Activated CD8-positive, alpha-beta memory T cell treated with anti-CD3 and anti-CD28 coated beads, Interleukin-2, amount 10 ng/mL, durations not matched to agents 7 days and 5 days (primary cell): ENCODE measurements at places on chromosomes 11 and 22.

DNA sequence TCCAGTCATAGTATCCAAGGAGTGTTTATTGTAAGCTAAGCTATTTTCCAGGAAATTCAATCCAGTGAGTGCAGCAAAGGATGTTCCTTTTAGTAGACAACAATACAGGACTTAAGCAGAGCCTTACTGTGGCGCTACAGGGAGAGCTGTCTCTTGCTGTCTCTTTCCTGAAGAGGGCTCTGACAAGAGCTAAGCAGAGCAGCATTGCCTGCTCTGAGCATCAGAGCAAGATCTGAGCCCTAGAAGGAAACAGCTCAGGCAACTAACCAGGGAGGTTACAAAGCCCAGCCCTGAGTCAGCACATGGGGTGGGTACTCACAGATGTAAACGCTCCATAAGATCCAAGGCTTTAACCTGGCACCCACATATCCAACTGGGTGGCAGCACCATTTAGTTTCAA, 8.0 kb downstream of the LAYN start:
- no peak for DNase-seq

- no peak for DNase-seq
These were observed 23.7 kb upstream of the OR5B12 start for GRCh38 chr11:58465690-58466089.

DNA sequence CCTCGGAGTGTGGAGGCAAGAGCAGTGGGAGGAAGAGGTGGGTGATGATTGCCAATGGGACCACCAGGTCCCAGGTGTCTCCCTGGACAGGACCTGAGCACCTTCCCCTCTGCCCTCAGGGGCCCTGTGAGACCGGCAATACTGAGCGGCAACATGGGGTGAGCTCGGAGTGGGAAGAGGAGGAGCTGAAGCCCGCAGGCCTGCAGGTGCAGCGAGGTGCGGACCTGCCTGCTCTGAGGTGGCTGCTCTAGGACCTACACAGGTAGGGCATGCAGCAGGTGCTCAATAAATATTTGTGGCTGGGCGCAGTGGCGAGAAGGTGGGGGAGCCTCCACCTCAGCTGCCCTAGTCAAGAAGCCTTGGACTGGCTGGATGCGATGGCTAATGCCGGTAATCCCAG, 12.2 kb upstream of the SUN2 start:
- no peak for DNase-seq

- DNase-seq, result no peak
These were observed 6.9 kb upstream of the MUC5AC start for GRCh38 chr11:1150769-1151365.

- DNase-seq, result no peak
These were observed 564.5 kb upstream of the B3GAT1 start for GRCh38 chr11:134976551-134976950.

GRCh38 chr11:116065986-116066385, 561.8 kb upstream of the CADM1 start:
- no peak for DNase-seq

GRCh38 chr11:10505278-10506007, 35.5 kb downstream of the RNF141 start:
- DNase-seq, result no peak

- DNase-seq, result no peak
These were observed 3.8 kb downstream of the SUSD2 start for GRCh38 chr22:24185001-24185500.

GRCh38 chr11:2267851-2268728, 2.3 kb downstream of the ASCL2 start:
- peak; percentile 37 for DNase-seq

- no peak for DNase-seq
These were observed 771.5 kb downstream of the DLG2 start for GRCh38 chr11:84855508-84856245.

DNA sequence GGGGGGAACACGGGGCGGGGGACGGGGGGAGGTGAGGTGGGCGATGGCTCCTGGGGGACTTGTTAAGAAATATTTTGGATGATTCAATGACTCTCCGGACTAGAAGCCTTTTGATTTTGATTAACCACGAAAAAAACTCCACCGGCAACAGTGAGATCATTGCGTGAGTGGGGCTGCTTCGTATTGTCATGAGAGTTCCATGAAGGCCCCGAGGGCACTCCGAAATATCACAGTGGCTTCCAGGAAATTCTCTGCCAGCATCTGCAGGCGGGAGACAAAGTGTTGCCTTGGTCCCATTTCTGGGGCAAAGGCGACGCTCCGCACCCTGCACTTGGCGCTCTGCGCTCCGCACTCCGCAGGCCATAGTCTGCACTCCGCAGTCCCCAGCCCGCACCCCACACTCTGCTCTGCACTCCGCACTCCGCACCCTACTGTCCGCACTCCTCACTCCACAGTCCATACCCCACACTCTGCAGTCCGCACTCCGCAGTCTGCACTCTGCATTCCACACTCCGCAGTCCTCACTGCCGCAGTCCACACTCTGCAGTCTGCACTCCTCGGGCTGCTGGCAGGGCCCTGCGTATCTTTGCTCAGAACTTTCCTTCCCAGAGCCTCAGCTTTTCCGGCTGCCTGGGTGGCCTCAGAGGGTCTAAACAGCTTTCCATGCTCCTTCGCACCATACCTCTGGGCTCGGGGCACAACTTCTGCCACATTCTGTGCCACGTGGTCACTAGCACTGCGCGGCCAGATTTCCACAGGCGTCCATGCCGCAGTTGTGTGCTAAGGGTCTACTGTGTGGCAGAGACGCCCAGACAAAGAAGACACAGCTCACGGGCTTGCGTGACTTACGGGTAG, 61.1 kb downstream of the LINC01488 start:
- no peak for DNase-seq

DNA sequence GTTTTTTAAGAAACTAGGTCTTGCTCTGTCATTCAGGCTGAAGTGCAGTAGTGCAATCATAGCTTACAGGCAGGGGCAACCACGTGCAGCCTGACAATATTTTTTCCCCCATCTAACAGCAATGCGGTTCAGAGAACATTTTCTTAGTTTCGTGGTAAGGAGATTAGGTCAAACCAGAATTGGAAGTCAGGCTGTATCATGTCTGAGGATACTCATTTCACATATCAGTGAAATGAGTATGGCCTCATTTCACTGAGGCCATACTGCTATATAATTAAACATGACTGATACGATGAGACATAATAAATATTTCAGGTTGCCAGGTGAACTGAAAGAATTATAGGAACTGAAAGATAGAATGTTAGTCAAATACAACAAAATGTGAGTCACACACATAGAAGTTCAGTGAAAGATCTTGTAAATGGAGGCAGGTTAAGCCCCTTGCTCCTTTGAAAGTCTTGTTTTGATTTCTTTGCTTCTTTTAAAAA, 32.5 kb upstream of the IZUMO1R start:
- DNase-seq, result no peak

DNA sequence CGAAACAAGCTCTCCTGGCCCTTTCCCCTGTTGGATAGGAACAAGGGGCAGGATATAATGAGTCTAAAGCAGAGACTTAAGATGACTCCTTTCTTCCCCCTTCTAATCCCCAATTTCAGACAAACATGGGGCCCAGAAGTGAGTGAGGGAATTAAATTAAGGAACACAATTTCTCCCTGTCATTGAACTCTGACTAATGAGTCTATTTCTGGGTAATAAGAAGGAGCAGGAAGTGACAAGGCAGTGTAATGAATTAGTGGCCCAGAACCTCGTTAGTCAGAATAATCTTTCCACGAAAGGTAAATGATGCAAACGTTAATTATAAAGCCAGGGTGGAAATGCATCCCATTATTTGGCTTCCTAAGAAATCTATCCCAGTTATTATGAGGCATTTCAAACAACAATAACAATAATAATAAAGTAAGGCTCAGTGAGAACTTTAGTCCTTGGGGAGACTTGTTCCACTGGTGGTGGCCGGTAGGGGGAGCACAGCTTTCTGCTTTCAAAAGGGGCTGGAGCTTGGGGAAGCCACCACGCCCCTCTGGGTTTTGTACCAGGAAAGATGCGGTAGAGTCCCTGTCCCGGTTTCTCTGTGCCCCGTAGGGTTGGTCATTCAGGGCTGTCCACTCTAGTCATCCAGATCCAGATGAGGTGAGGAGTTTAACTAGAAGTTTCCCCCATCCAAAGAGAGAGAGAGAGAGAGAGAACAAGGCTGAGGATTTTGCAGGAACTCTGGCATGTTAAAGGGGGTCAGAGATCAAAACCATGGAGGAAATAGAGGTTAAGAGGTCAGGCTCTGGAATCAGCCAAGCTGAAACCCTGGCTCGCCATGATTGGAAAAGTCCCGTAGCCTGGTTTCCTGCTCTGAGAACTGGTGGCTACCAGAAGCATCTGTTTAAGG, 298.3 kb downstream of the NTM start:
- DNase-seq, result peak; percentile 47

DNA sequence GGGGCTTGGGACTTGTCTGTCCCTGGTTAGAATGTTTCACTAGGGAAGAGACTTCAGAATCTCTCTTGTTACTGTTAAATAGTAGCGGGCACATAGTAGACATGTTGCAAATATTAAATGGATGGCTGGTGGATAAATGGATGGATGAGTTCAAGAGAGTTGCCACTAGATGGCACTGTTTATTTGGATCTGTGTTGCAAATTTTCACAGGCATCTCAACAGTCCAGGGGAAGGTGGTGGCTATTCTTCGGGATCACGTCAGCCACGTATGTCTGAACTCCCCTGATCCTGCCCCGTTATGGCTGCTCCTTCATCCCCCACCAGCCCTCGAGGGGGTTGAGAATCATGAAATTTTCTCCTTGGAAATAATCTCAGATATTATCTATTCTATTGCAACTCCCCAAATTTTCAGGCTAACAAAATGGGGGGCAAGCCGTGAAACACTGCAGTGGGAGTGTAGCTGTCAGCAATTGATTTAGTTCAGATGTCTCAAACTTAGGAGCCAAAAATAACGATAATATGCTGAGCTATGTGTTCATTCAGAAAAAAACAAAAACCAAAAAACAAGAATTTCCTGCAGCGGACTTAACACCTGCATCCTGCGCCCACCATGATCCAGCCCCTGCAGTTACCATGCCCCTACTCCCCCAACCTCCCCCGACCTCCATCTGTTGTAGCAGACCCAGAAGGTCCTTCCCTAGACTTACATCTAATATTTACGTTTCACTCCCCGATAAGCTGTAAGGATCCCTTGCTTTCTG, 29.1 kb upstream of the BIRC3 start:
- peak; percentile 51 for DNase-seq

DNA sequence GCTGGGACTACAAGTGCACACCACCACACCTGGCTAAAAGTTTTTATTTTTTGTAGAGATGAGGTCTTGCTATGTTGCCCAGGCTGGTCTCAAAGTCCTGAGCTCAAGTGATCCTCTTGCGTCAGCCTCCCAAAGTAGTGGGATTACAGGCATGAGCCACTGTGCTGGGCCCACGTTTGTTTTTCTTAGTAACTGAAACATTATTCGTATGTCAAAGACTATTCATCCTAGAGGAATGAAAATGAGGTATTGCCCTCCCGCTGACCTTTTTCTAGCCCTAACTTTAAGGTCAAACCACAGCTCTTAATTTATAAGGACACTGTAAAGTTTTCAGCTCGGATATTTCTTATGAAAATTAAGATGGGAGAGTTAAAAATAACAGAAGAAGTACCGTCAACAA, 33.2 kb upstream of the PAX6 start:
- DNase-seq, result no peak

- no peak for DNase-seq
These were observed 19.8 kb upstream of the PSMA1 start for GRCh38 chr11:14539982-14540421.

DNA sequence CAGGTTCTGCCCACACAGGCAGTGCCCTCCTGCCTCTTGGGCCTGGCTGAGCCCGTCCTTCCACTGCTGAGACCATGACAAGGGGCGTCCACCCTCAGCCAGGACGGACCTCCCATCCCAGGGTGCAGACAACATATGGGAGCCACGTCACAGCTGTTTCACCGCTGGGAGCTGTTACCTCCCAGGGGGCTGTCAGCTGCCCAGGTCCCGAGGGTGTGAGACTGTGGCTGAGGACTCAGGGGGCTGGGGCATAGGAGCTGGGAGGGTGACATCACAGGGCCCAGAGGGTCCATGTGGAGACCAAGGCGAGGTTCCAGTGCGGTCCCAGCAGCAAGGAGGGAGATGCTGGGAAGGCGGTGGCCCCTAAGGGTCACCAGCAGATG, 17.9 kb upstream of the CTSD start:
- no peak for DNase-seq

DNA sequence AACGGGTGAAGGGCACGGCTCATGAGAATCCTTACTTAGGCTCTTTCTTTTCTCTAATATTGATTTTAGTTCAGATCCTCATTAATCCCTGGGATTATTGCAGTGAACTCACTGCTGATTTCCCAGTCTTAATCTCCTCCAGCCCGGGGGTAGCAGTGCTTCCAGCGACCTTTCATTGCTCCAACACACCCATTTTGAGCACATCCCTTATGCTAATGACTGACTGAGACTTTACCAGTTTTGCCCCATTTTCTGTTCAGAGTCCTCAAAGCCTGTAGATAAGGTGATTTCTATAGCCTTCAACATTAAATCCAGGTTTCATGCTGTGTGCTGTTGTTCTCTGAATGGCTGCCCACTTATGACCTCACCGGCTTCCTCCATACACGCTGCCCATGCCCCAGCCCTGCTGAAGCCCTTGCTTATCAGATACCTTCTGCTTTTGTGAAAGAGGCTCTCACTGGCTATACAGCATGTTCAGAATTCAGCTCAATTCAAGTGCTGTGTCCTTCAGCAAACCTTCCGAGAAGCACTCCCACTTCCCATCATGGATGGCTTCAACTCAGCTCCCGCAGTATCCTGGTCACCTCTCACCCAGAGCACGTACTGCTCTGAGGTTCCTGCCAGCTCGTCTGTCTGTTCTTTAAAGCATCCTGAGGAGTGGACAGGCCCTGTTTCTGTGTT, 49.0 kb downstream of the PPFIA1 start:
- DNase-seq, result no peak

- DNase-seq, result no peak
These were observed 52.6 kb downstream of the PITPNB start for GRCh38 chr22:27866135-27867084.

GRCh38 chr11:83044958-83045712, 26.6 kb downstream of the RAB30 start:
- peak; percentile 58 for DNase-seq

- no peak for DNase-seq
These were observed 75.6 kb downstream of the SNX19 start for GRCh38 chr11:130840679-130841078.

DNA sequence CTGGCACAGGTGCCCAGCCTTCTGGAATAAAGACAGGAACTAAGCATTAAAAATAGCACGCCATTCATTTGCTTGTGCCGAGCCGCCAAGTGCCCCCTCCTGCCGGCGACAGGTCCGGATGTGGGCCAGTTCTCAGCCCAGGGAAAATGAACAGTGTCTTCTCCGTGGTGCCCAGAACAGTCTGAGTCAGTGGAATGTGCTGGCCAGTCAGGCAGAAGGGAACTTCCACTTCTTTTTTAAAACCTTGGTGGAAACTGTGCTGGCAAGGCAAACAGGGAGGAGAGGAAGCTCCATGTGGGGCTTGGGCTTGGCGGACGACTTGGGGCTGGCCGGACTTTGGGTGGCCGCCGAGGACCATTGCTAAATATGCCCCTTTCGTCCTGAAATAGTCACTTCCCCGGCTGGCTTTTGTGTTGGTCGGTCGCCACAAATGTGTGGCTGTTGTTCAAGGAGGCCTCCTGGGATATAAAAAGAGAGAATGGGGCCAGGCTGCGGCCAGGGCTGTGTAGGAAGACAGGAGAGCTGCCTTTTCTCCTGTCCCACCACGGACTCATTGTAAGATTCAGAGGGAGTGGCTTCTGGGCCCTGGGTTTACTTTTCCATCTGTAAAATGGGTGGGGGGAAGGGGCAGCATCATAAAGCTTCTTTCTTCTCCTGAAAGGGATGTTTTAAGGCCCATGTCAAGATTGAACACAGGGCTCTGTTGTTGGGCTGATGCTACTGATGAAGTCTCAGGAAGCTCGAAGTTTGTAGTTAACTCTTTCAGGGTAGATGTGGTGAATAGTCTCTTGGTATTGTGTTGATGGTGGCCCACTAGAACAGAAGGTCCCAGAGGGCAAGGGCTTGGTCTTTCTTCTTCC, 101.0 kb downstream of the PTPRJ start:
- DNase-seq, result no peak
